T-helper 2 cell (primary cell): ENCODE measurements at places on chromosomes 13 and 19.

DNA sequence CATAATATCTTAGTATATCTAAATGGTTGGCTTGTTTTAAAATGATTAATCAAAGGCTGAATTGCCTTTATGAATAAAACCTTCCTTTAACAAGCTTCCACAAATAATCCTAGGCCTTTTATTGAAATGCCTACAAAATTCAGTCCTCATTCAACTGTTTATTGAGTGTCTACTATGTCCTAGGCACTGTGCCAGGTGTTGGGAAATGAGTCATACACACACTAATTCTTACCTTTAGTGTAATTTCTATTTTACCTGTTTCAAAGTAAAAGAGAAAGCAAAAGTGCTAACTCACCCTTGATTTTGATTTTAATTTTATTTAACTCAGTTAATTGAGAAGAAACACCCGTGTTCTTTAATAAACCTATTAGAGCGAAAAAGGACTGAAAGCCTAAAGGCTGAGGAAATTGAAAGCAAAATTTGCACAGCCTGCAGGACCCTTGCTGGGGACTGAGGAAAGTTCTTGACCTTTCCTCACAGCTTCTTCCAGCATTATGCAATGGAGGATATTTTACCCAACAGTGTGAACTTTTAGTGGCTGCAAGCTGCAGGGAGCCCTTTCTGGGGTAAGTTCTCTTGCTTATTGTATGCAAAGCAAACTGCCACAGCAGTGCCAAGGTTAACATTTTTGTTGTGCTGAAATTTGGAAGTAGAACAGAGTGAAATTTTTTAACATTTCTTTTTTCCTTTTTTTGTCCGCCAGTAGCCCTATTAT is 83.1 kb downstream of the B3GLCT start:
- DNase-seq: peak; percentile 7

- no peak for DNase-seq
Observed at GRCh38 chr13:74869846-74870245, 612.1 kb downstream of the TBC1D4 start.

- DNase-seq: no peak
Observed at GRCh38 chr19:34391813-34392212, 12.4 kb upstream of the PDCD2L start.

GRCh38 chr19:10393137-10393536 is 10.2 kb downstream of the CDC37 start:
- DNase-seq: no peak

- DNase-seq: no peak
Observed at GRCh38 chr13:44172281-44172810, 201.3 kb upstream of the SERP2 start.

GRCh38 chr19:39236527-39236926 is 8.3 kb downstream of the IFNL3 start:
- DNase-seq: no peak

- no peak for DNase-seq
Observed at GRCh38 chr19:35715981-35716800, 1.6 kb upstream of the KMT2B start.

DNA sequence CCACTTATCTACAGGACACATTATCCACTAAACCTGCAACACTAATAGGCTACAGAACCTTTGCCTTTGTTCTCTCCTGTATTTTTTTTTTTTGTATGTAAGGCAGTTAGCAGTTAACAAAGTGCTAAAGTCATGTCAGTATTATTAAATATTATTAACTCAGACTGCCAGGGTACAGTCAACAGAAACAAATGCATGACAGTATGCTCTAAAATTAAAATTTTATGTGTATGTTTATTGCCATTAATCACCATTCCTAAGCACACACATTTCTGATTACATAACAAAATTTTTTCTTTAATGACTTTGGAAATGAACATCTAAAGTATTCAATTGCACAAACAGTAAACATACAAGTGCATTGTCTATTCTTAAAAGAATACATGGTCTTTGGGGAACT is 41.7 kb downstream of the XPO4 start:
- DNase-seq: no peak

GRCh38 chr13:71290963-71291841 is 575.8 kb downstream of the DACH1 start:
- DNase-seq: no peak

DNA sequence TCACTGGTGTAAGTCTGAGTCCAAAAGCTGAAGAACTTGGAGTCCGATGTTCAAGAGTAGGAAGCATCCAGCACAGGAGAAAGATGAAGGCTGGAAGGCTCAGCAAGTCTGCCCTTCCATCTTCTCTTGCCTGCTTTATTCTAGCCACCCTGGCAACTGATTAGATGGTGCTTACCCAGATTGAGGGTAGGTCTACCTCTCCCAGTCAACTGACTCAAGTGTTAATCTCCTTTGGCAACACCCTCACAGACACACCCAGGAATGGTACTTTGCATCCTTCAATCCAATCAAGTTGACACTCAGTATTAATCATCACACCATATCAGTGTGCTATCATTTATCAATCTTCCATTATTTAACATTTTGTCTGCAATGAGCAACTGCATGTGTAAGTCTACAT is 223.5 kb downstream of the GPC5 start:
- DNase-seq: no peak

DNA sequence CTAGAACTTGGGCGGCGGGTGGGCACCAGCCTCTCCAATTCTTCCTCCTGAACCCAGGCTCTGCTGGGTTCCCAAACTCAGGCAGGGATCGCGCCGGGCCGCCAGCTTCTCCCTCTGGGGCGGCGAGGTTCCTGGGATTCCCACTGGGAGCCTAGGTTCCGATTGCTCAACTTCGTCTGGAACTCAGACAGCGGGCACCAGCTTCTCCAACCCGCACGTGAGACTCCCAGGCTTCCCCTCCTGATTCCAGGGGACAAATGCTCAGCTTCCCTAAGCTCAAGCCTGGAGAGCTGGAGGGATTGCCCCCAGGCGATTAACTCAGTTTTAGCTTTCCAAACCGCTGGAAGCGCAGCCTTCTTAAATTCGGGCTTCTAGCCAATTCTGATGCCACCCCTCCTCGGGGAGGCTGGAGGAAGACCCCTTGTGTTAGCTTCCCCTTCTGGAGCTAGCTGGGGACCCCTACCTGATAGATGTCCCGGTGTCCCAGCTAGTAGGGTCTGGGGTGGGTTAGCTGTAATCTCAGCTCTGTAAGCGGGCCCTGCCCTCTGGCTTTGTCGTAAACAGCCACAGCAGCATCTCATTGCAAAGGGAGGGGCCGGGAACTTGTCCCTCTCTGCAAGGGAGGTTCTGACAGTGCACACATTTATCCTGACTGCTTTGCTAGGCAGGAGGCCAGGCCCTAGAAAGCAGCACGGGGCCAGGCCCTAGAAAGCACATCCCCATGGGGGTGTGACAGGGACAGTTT is 671 bp downstream of the MCOLN1 start:
- DNase-seq: no peak

DNA sequence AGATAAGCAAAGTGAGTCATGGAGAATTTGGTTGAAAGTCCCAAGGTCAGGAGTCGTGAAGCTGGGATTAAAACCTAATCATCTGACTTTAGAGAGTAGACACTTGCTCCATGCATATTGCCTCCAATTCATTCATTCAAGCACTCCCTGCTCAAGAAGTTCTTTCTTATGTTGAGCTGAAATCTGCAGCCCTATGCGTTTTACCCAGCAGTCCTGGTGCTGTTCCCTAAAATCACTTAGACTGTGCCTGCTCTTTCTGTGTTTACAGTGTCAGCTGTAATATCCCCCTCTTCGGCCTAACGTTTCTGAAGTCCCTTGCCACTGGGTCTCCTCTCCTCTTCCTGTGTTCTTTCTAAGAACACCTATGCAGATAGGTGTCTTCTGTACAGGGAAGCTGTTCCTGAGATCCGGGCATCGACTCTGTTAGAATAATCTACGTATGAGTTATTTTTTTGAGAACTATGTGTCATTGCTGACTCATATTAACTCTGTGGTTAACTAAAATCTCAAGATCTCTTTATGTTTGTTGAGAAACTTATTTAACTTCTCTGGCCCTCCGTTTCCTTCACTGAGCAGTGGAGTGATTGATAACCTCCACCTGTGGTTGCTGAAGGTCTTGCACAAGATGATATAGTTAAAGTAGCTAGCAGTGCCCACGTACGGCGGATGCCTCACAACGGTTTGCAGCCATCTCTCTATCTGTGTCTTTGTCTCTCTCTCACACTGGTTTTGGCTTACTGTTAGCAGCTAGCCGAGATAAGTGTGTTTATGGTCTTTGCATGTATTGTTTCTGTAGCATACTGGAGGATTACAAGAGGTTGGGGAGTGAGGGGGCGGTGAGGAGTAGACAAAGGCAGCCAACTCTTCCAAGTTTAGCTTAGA is 4.7 kb downstream of the ALOX5AP start:
- no peak for DNase-seq

DNA sequence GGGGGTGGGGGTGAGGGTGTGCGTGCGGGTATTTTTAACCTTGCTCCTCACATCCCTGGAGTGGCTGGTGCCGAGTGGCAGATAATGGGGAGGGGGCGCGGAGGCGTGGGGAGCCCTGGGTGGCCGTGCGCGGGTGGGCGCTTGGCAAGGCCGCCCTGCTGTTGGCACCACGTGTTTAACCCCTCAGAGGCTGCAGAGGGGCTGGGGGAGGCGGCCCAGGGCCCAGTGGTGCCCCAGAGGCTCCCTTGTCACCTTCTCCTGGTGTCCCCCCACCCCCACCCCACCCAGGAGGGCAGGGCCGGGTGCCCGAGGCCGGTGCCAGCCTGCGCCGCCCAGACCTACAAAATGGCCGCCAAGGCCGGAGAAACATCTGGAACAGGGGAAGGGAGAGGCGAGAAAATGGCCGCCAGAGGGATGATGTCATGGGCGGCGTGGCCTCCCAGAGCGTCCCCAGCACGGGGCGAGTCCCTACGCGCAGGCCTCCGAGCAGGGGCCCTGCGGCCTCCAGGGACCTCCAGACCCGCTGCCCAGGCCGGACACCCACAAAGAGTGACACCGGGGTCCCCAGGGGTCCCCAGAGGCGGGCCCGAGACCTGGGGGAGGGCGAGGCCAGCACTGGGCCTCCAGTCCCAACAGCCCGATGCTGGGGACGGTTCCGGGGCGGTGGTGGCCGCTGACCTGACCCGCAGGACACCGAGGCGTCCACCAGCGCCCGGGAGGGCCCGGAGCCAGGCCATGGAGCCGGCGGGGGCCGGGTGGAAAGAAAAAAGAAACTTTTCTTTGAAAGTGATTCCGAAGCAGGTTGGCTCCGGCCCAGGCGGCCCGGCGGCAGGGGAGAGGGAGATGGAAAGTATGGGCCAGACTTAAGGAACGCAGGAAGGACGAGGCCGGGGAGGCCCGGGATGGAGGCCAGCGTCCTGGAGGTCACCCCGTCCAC is 38.2 kb downstream of the NFIC start:
- DNase-seq: no peak

DNA sequence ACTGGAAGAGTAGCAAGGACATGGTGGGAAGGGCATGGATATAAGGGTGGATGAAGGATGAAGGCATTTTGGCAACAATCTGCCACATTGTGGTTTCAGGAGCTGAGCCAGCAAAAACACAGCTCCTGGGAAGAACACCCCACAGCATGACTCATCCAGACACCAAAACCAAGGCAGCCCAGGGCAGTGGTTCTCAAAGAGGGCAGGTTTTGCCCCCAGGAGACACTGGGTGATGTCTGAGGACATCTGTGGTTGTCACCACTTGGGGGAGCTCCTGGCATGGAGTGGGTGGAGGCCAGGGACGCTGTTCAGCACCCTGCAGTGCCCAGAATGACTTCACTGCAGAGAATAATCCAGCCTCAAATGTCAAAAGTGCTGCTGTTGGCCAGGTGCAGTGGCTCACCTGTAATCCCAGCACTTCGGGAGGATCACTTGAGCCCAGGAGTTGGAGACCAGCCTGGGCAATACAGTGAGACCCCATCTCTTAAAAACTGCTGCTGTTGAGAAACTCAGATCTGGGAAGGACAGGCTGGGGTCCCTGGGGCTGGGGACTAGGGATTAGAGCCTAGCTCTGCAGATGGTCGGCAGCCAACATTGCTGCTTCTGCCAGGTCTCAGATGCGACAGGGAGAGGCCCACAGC is 16.1 kb downstream of the ZFR2 start:
- no peak for DNase-seq

DNA sequence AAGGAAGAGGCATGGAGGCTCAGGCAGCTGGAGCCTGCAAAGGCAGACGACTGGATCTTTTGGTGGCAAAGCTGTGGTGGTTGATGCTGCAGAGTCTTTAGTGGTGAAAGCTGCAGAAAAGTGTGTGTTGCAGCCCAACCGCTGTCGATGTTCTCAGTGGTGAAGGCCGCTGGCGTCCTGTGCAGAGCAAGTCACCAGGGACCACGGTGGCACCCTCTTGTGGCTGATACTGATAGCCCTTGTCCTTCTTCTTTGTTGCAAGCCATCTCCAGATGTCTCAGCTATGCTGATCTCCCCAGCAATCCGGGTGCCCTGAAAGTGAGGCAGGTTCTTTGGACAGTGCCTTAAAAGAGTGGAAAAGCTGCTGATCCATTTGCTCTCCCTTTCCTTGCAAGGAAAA is 610.9 kb upstream of the PCDH9 start:
- DNase-seq: no peak

DNA sequence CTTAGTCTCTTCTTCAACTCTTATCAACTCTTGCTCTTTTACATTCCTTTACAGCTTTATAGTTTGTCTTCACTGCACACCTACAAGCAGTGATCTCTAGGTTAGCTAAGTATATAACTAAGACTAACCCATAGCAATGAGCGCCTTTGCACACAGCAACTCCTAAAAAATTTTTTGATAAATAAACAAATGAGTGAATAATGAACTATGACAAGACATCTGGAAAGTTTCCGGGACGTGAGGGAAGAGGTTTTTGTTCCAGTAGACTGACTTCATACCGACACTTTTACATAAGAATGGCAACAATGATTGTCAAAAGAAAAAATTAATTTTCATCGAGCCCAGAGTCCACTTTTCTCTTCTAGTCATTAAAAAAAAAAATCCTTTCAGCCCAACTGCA is 98.3 kb downstream of the ELF1 start:
- DNase-seq: no peak

DNA sequence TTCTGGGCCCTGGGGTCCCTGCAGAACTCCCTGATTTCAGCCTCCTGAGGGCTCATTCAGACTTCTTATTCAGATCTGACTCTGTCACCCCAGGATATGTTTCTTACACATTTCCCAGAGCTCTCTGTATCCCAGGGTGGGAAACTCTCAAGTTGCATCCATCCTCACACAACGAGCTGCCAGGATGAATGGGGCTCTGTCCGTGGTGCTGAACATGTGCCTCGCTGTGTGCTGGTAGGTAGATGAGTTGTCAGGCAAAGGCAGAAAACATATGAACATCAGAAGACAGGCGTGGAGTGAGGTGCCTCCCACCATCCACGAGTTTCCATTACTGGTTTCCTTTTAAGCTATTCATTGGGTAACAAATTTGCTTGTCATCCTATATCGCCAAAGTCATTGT is 11.4 kb upstream of the IGFL1 start:
- DNase-seq: no peak

- DNase-seq: no peak
Observed at GRCh38 chr19:6227156-6227935, 52.4 kb downstream of the MLLT1 start.

GRCh38 chr19:39341129-39341718 is 997 bp upstream of the SAMD4B start:
- DNase-seq: no peak
